ENCODE measurements at places on chromosomes 5 and 9.

- no peak for DNase-seq
Observed at GRCh38 chr9:137299203-137299565, 2.9 kb downstream of the NRARP start.

- no peak for DNase-seq
Observed at GRCh38 chr5:126677121-126677520, 76.4 kb downstream of the PHAX start.

- no peak for DNase-seq
Observed at GRCh38 chr5:55634209-55634805, 77.8 kb downstream of the SLC38A9 start.

- DNase-seq = no peak
Observed at GRCh38 chr9:121944711-121945191, 148.4 kb downstream of the TTLL11 start.

- no peak for DNase-seq
Observed at GRCh38 chr9:37840560-37841194, 40.1 kb downstream of the DCAF10 start.

DNA sequence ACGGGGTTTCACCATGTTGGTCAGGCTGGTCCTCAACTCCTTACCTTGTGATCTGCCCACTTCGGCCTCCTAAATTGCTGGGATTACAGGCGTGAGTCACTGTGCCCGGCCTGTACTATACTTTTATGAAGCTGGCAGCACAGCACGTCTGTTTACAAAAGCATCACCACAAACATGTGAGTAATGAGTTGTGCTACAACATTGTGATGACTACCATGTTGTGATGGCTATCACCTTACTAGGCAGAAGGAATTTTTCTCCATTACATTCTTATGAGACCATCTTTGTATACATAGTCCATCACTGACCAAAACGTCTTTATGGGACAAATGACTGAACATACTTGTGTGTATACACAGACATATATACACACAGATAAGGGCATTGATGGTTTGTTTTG, 1019.0 kb downstream of the CDH18 start:
- no peak for DNase-seq

- DNase-seq = peak; percentile 38
Observed at GRCh38 chr9:21559402-21560280, 77.5 kb upstream of the IFNE start.

DNA sequence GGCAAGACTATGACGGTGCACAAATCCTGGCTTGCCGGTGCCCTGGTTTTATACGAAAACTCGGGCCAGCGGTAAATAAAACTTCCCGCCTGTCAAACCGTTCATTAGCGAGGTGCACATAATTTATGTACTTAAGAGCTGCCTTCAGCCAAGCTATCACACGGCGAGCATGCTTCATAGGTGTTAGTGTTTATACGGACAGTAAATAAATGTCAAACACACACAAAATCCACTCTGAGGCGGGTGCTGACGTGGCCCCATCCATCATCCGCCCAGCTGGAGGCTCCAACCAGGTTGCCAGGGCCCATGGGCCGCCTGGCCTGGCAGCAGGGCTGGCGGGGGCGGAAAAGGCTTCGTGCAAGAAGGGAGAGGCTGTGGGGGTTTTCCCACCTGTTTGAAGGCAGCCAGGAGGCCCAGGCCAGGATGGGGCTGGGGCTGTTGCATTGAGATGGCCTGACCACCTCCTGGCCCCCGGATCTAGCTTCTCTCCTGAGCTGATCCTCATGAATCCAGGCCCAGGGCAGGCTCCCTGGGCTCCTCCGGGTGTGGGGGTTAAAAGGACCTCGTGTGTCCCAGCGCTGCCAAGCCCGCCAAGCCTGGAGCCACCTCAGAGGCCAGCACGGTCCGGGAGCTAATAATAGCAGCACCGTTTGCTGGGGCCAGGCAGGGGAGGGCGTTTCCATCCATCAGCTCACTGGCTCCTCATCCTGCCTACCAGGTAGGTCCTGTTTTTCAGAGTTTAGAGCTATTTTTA, 43.2 kb downstream of the BARX1 start:
- no peak for DNase-seq

DNA sequence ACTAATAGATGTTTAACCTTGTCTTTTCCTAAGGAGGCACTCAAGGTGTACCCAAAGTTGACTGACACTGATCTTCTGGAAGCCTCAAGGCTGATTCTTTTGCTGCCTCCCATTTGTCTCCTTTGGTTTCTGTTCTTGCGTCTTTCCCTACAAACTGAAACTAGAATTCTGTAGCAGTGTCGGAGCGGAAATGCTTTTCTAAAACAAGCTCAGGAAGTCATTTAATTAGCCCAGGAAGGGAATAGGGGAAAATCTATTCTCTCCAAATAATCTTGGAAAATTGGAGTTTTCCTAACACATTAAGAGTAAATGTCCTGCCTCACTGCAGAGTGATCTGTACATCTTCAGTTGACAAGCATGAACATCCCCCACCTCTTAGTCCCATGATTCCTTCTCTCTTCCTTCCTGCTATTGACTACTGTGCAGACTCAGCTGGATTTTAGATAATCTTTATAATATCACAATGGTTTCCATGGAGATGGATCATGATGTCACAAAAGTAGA, 182.7 kb downstream of the NR3C1 start:
- DNase-seq = no peak

DNA sequence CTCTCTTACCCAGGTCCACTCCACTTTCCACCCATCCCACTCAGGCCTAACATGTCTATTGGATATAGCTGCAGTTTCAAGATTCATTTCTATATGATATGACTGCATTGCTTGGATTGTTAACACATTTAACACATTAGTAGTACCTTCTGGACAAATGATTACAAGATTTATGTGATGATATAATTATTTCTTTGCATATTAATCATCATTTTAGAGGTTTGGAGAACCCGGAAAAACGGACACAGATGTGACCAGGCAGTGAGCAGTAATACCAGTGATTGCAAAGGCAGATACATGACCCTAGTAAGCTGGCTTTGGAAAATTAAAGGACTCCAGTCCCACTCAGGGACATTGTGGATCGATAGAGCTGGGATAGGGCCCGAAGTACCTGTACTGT, 103.8 kb downstream of the PRR16 start:
- no peak for DNase-seq

- no peak for DNase-seq
Observed at GRCh38 chr5:100854591-100854990, 48.5 kb downstream of the ST8SIA4 start.

DNA sequence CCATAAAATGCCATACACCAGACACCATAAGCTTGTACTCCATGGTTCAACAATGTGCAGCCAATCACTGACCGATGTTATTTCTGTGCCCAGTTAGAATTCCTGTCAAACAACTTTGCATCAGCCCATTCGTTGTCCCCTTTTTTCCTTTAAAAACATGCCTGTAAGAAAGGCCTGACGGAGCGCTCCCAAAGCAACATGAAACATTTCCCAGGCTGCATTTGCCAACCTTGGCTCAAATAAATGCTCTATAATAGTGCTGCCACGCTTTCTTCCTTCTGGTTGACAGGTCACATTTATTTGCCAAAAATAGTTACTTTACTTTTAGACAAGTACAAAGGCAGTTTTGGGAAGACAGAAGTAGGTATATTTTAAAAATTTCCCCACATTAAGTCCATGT, 735.6 kb upstream of the PTPRD start:
- no peak for DNase-seq

GRCh38 chr5:143126174-143127019, 277.1 kb downstream of the NR3C1 start:
- no peak for DNase-seq

DNA sequence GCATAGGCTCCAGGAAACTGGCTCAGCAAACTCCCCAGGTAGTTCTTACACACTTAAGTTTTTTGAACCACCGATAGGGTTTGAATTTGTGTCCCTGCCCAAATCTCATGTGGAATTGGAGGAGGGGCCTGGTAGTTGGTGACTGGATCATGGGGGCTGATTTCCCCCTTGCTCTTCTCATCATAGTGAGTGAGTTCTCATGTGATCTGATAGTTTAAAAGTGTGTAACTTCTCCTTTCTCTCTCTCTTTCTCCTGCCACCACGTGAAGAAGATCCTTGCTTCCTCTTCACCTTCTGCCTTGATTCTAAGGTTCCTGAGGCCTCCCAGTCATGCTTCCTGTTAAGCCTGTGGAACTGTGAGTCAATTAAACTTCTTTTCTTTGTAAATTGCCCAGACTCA, 22.4 kb upstream of the HACD4 start:
- DNase-seq = no peak

GRCh38 chr9:87010626-87011025, 63.3 kb upstream of the GAS1 start:
- no peak for DNase-seq

GRCh38 chr5:77955577-77955976, 179.4 kb upstream of the TBCA start:
- no peak for DNase-seq

DNA sequence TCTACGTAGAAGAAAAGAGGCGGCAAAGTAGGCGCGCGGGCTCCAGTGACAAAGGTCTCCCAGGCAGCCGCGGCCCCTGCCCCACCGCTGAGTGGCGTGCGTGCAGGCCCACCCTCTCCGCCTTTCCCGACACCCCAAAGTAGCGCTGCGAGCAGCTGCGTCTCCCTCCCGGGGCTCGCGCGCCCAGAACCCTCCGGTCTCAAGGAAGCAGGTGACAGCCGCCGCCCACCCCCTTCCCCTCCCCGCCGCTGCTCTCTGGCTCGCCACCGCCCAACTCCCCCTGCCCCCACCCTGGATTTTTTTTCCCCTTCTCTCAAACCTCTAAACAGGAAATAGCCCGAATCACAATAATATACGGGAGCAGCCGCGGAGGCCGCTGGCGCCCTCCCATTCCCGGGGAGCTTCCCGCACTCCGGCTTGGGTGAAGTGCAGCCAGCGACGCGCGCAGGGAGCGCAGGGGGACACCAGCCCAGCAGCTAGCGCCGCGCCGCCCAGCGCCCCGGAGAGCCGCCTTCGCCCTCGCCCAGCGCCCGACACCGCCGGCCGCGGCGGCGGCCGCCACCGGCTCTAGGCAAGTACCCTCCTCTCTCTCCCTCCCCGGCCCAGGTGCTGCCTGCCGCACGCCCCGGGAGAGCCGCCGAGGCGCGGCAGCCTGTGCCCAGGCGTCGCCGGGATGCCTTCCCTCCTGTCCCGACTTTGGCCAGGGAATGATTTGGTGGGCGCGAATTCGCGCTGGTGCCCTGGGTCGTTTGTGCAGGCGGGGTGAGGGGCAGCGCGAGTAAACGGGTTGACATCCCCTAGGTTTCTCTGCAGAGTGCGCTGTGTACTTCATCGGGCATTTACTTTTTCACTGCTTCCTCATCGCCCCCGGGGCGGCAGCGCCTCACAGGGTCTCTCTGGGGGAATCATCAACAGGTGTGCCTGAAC, 52.7 kb upstream of the TJP2 start:
- DNase-seq = no peak

GRCh38 chr9:14608540-14608939, 84.7 kb downstream of the ZDHHC21 start:
- DNase-seq = no peak

DNA sequence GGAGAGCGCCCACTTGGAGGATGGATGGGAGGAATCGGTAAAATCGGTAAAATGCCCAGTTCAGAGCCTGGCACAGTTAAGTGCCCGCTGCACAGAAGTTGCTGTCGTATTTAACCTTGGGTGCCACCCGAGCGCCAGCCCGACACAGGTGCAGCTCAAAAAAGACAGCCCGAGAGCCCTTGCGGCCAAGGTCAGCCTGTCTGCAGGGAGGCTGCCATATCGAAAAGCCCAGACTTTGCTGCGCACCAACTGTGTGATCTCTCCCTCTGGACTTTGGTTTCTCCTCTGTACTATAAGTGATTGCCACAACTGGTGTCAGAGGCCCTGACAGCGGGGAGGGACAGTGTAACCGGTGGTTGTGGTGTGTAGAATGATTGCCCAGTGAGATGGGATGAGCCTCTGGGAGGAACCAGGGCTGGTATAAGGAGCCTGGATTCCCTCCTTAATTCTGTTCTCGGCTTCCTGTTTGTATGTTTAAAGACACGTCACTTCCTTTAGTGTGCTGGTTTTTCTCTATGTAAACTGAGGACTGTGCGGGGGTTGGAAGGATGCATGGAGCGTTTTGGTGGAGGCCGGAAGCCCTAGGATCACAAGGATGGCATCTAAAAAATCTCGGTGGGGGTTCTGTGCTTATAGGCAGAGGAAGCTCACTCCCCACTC, 792 bp downstream of the NTMT1 start:
- no peak for DNase-seq

DNA sequence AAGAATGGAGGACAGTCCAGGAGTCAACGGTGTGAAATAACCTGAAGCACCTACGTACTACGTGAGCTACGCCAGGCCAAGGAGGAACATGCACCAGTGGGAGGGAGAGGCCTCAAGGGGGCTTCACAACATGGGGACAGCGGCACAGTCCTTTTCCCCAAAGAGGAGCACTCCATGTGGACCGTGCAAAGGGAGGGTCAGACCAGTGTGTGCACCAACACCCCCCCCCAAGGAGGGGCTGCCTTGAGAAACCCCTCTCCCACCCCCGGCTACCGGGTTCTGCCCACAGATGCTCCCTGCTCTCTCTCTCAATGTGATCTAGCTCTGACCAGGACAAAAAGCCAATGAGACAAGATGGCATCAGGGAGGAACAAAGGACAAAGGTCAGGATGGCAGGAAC, 68.6 kb downstream of the PRRT1B start:
- DNase-seq = no peak

- DNase-seq = no peak
Observed at GRCh38 chr5:117177302-117177701, 602.7 kb upstream of the SEMA6A start.

- DNase-seq = no peak
Observed at GRCh38 chr5:132561601-132562000, 4.8 kb downstream of the RAD50 start.

GRCh38 chr5:142994218-142994617, 224.0 kb downstream of the ARHGAP26 start:
- no peak for DNase-seq
